ENCODE measurements at places on chromosomes 13 and 19.

DNA sequence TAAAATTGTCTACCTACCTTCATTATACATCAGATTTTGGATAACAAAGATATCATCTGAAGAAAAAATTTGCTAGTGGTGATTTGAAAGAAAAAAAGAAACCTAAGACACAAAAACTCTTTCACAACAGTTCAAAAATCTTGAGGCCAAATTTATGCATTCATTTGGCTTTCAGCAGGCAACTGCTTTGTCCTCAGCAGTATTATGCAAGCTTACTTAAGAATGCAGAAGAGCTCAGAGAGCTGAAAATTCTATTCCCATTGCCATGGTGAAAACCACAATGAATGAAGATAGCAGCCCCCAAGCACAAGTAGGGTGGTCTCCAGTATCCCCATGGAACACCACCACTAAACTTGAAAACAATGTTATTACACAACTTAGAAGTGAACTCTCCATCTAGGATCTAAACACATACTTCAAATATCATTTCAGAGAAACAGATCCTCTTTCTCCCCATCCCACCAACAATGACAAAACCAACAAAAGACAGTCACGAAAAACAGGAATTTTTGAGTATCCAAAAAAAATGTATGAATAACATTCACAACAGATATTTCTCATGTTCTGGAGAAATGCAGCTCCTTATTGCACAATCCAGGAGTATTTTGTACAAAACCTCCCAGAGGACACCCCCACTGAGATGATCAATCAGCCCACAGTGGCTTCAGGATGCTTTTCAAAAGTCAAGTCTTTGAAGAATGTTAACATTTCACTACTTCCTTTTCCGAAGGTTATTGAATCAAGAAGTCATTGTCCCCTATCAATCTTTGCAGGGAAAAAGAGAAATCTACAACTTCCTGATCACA is 192.7 kb downstream of the LHFPL6 start:
- DNase-seq, result no peak

GRCh38 chr19:18738961-18739690 is 52.0 kb downstream of the COMP start:
- no peak for DNase-seq

DNA sequence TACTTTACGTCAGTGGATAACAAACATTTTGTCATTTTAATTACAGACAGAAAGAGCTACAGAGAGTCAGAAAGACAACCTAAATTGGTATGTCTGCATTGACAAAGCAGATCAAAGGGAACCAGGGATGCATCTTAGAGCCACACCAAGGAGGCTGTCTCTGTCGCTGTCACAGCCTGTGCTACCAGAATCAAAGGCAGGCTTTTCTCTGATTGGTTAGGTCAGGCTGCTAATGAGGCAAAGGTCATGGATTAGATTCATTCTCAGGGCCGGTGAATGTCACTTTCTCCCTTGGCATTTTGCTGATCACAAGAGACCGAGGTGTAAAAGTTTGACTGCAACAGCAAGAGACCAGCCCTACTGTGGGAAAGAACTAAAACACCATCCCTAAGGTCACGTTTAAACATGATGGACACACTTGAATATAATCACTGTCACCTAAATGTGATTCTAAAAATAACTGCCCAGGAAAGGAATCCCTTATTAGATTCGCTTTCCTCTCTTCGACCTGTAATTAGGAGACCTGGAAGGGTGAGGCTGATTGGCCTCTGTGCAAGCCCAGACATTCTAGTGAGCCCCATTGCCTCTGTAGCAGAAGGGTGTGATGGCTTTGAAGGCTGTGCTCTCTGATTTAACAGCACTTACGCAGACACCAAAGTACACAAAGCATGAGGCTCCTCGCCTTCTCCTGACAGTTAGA is 314.4 kb upstream of the NBEA start:
- DNase-seq, result no peak

- DNase-seq, result peak; percentile 12
Measured at GRCh38 chr13:60627071-60627686, 230.2 kb downstream of the TDRD3 start.

DNA sequence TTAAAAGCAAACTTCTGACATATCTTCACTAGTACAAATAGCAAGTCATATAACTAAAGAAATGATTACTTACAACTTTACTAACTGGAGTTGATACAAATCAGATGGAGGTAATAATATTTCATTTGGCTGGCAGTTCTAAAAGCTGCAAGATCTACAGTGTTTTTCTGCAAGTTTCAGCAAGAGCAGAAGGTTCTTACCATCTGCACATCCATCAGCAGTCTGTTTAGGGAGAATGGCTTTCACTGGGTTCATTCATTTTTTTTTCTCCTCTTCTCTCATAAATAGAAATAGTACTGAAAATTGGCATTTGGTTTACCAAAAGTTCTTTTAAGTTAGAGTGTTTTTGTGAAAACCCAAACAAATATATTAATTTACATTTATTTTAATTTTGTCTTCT is 3.1 kb upstream of the SHISA2 start:
- no peak for DNase-seq

- DNase-seq, result no peak
Measured at GRCh38 chr13:80586356-80586755, 245.4 kb upstream of the SPRY2 start.

DNA sequence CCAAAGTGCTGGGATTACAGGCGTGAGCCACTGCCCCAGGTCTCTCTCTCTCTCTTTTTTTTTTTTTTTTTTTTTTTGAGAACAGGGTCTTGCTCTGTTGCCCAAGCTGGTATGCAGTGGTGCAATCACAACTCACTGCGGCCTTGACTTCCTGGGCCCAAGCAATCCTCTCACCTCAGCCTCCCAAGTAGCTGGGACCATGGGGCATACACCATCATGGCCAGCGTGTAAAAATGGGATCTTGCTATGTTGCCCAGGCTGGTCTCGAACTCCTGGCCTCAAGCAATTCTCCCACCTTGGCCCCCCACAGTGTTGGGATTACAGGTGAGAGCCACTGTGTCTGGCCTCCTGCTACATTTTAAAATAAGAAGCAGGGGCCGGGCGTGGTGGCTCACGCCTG is 19.1 kb upstream of the FBN3 start:
- DNase-seq, result no peak

DNA sequence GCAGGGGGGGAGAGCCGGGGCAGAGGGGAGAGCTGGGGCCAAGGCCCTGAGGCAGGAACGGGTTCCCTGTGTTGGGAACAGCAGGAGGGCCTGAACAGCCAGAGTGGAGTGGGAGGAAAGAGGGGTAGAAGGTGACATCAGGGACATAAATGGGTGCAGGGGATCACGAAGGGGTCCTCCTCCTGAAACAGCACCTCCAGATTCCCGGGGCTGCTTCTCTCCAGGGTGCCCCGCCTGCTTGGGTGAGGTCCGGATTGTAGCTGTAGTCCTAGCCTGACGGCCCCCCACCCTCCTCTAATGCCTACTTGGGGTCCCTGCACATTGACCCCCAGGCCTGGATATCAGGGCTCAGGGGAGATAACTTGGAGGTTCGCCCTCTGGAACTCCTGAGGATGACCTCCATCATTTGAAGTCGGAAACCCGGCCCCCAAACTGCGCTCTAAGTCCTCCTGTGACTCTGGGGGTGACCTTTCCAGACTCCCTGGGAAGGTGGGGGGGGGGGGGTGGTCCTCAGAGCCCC is 473 bp upstream of the SCN1B start:
- no peak for DNase-seq

- DNase-seq, result no peak
Measured at GRCh38 chr13:45339867-45340266, 1.1 kb downstream of the TPT1 start.

DNA sequence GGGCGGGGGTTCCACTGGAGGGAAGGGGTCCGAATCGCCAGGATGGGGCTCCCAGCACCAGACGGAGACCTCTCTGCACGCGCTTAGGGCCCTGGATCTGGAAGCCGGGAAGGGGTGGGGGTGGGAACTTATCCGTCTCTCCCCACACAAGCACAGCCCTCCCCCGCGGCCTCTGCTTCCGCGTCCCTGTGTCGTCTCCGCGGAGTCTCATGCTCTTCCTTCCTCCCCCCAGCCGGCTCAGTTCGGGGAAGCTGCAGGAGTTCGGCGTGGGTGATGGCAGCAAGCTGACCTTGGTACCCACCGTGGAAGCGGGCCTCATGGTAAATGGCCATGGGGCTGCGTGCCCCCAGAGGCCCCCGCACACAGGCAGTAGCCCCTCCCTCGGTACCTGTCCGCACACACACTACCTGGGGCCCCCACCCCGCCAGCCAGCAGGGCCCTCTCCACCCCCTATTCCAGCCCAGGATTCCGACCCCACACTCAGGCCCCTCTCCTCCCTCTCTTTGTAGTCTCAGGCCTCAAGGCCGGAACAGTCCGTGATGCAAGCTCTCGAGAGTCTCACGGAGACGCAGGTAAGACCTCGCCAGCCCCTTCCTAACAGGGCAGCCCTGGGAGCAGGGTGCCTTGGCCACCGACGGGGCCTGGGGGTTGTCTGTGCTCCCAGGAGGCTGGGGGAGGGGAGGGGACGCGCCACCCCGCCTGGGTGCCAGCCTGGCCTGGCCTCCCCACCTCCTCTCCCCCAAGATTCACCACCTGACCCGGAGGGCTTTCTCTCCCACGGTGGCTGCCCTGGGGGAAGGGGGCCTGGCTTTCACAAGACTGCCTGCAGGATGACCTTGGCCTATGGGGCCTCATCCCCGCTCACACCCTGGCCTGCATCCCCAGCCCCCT is 3.2 kb downstream of the MIDN start:
- DNase-seq, result peak; percentile 26
